ENCODE measurements at places on chromosomes 11 and 22.

- DNase-seq = no peak
Measured at GRCh38 chr11:92458486-92458885, 233.9 kb downstream of the FAT3 start.

DNA sequence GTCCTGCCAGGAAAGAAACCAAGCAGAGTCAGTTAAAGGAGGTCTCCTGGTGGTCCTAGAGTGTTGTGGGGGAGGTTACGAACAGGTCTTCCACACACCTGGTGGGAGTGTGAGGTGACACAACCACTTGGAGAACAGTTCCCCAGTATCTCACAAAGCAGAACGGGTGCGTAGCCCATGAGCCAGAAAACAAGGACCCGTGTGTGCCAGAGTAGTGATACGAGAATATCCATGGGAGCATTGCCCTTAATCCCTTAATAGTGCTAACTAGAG lies 21.7 kb upstream of the CLDN5 start:
- DNase-seq = no peak

DNA sequence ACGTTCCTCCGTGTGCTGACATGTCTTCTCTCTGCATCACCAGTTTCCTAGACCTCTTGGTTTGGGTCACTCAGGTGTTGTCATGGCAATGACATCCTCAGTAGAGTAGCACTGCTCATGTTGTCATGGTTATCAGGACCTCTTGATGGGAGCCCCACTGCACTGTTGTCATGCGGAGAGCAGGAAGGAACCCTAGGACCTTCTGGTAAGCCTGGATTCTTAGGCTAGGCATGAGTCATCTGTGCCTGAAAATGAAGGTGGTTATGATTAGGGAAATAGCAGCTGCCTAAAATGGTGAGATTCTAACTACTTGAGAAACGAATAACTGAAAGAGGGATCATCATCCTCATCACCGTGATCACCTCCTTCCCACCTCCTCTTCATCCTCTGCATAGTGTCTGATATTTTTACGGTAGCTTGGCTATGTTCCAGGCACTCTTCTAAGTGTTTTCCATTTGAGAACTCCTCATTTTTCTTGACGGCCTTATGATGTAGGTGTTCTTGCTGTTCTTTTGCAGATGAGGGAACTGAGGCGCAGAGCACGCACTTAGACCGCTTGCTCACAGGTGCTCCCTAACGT lies 858.4 kb downstream of the NTM start:
- no peak for DNase-seq

DNA sequence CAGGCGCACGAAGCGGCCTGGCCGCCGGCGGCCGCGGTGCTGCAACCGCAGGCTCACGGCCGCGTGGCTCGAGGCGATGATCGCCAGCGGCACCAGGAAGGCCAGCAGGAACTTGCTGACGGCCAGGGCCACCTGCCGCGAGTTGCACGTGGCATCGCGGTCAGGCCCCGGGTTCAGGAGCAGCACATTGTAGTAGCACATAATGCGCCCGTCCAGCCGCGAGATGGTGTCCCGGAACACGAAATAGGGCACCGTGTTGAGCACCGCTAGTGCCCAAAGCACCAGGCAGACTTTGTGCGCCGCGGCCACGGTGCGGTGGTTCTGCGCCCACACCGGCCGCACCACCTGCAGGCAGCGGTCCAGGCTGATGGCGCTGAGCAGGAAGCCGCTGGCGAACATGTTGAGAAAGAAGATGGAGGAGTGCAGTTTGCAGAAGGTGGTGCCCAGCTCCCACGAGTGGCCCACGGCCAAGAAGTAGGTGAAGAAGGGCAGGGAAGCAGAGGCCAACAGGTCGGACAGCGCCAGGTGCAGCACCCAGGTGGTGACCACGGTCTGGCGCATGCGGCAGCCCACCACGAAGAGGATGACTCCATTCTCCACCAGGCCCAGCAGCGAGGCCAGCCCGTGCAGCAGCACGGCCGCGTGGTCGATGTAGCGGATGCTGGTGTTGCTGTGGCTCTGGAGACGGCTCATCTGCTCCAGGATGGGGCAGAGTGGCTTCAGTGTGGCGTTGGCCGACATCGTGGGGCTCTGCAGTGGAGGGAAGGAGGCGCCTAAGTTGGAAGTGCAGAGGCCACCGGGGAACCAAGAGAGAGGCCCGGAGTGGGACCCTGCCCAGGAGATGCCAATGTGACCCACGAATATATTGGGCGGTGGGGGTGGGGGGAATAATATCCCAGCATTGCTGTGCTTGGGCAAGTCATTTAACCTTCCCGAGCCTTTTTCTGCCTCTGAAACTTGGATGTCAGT lies 2.5 kb downstream of the PTGDR2 start:
- DNase-seq = no peak
